Fibroblast of the conjunctiva (primary cell): ENCODE measurements at places on chromosomes 12 and 14.

GRCh38 chr12:31019976-31020375, 53.7 kb upstream of the DDX11 start:
- DNase-seq, result no peak

DNA sequence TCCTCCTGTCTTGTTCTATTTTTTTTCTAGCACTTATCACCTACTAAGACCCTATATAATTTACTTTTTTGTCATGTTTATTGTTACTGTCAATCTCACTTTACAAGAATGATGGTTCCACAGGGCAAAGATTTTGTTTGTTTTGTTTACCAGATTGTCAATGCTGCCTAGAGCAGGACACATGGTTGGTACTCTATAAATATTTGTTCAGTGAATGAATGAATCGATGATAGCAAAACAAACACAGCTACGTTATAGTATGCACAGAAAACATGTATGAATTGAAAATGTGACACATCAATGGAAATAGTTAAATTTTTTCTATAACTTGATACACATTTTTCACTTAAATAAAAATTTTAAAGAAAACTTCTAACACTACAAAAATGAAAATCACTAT, 67.1 kb upstream of the KRR1 start:
- DNase-seq, result no peak

- DNase-seq, result no peak
These were observed 631.1 kb upstream of the TMEM132C start for GRCh38 chr12:127635838-127636237.

DNA sequence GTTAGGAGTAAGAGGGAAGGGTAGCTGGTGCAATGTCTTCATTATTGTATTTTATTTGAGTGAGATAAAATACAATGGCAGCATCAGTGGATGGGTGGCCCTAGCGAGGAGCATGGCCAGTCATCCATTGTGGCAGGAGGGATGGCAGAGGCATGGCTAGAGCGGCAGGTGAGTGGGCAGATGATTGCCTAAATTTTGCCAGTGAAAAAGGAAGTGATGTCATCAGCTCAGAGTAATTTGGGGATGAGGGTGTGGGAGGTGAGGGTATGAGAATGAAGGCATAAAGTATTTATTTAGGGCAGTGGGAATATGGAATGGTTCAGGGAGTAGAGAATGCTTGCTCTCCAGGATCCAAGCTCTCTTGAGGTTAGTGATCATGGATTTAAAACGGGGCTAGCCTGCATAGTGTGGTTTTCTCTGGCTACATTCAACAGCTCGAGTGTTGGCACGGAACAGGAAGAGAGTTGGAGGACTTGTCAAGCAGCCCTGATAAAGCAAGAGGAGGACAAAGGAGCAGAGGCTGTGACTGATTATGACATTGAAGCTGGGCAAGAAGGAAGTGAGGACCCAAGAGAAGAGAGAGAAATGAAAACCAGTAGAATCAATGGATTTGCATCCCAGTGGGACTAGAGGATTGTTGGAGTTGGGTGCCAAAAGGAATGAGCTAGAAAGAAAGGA, 18.7 kb upstream of the SERPINA6 start:
- no peak for DNase-seq

DNA sequence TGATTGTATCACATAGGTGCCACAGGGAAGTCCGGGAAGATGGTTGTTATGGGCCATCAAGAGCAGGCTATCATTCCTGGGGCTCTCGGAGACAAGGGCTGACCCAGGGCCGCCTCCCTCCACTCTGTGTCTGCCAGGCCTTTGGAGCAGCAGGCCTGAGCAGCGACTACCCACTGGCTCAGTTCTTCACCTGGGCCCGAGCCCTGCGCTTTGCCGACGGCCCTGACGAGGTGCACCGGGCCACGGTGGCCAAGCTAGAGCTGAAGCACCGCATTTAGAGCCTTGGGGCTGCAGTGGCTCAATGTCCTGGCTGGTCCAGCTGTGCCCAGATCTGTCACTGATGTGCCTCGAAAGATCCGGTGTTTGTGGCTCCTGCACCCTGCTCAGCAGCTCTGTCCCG, 10.5 kb upstream of the ALDH2 start:
- no peak for DNase-seq

GRCh38 chr14:58817846-58818245, 180.1 kb downstream of the DACT1 start:
- DNase-seq, result no peak
